Thoracic aorta (tissue), 2 donors: ENCODE measurements at places on chromosomes 5 and 9.

GRCh38 chr9:33661176-33661575, 134.2 kb upstream of the PRSS3 start:
- H3K4me1 ChIP-seq = no peaks in the 10 kb centered on the region
- no peak overlapping the region for H3K27ac ChIP-seq
- H3K36me3 ChIP-seq = no peaks in the 10 kb centered on the region
- no peak for DNase-seq
- no peaks in the 10 kb centered on the region for H3K27me3 ChIP-seq
- H3K4me3 ChIP-seq = no peak overlapping the region

GRCh38 chr5:15013654-15014463, 142.3 kb upstream of the ANKH start:
- no peak overlapping the region for H3K27ac ChIP-seq
- H3K4me3 ChIP-seq = no peak overlapping the region
- no peaks in the 10 kb centered on the region for H3K36me3 ChIP-seq
- H3K4me1 ChIP-seq = peaks cover 15% of the 10 kb centered on the region

DNA sequence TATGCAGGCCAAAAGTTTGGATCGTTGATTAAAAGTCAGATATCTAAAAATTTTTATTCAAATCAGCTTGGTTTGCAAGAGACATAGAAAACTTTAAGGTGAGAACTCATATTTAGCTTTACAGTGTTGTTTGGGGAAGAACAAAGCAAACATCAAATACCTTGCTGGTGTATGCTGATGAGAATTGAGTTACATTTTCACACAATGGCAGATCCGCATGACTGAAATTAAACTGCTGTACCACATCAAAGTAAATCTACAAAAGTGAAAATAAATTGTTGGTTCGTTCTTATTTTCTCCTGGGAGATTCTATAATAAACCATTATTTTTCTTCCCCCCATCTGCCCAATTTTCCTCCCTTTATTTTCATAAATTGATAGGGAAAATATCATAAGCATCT, 198.2 kb upstream of the PCSK5 start:
- no peak overlapping the region for H3K4me3 ChIP-seq
- no peaks in the 10 kb centered on the region for H3K4me1 ChIP-seq
- DNase-seq = no peak
- H3K27ac ChIP-seq = no peak overlapping the region
- H3K36me3 ChIP-seq = no peaks in the 10 kb centered on the region
- no peaks in the 10 kb centered on the region for H3K27me3 ChIP-seq

GRCh38 chr5:171724468-171725204, 61.0 kb upstream of the SMIM23 start:
- H3K36me3 ChIP-seq = no peaks in the 10 kb centered on the region
- H3K4me1 ChIP-seq = no peaks in the 10 kb centered on the region
- no peak for DNase-seq
- H3K27me3 ChIP-seq = no peaks in the 10 kb centered on the region
- no peak overlapping the region for H3K4me3 ChIP-seq

GRCh38 chr9:23123048-23123632, 676.5 kb downstream of the DMRTA1 start:
- H3K27me3 ChIP-seq = no peaks in the 10 kb centered on the region
- no peaks in the 10 kb centered on the region for H3K4me1 ChIP-seq
- no peak for DNase-seq
- no peaks in the 10 kb centered on the region for H3K36me3 ChIP-seq
- H3K27ac ChIP-seq = no peak overlapping the region
- H3K4me3 ChIP-seq = no peak overlapping the region

GRCh38 chr5:130116462-130116861, 212.2 kb downstream of the CHSY3 start:
- H3K27ac ChIP-seq = no peak overlapping the region
- H3K4me3 ChIP-seq = no peak overlapping the region
- H3K27me3 ChIP-seq = no peaks in the 10 kb centered on the region
- no peaks in the 10 kb centered on the region for H3K4me1 ChIP-seq
- DNase-seq = no peak
- no peaks in the 10 kb centered on the region for H3K36me3 ChIP-seq

DNA sequence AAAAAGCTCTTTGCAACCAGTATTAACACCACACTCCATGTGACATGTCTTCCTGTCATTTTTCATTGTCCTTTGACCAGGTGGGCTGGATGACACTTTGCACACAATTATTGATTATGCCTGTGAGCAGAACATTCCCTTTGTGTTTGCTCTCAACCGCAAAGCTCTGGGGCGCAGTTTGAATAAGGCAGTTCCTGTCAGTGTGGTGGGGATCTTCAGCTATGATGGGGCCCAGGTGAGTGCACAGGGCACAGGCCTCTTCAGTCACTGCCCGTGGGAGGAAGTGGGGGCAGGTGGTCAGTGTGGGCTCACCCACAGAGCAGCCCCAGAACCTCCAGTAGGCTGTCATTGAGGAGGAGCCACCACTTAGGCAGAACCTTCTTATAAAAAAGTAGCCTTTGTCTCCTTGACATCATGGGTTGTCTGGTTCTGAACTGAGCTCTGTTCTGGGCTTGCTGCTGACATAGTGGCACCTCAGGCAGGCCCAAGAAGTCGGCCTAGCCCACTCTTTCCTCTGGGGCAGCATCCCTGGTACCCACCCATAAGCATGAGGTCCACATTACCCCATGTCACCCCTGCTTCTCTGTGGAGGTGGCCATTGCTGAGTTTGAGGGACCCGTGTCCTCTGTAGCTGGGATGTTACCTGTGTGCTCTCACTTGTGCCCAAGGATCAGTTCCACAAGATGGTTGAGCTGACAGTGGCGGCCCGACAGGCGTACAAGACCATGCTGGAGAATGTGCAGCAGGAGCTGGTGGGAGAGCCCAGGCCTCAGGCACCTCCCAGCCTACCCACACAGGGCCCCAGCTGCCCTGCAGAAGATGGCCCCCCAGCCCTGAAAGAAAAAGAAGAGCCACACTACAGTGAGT, 39.3 kb downstream of the SECISBP2 start:
- no peak overlapping the region for H3K4me3 ChIP-seq
- peaks cover 74% of the 10 kb centered on the region for H3K36me3 ChIP-seq
- DNase-seq = no peak
- no peaks in the 10 kb centered on the region for H3K4me1 ChIP-seq
- no peak overlapping the region for H3K27ac ChIP-seq

- no peak for DNase-seq
- H3K36me3 ChIP-seq = no peaks in the 10 kb centered on the region
- H3K27ac ChIP-seq = no peak overlapping the region
- H3K4me1 ChIP-seq = peaks cover 12% of the 10 kb centered on the region
- H3K27me3 ChIP-seq = no peaks in the 10 kb centered on the region
- no peak overlapping the region for H3K4me3 ChIP-seq
Observed at GRCh38 chr5:6495433-6496206, 47.0 kb downstream of the UBE2QL1 start.

GRCh38 chr9:79279356-79279755, 292.4 kb upstream of the TLE4 start:
- DNase-seq = no peak
- no peak overlapping the region for H3K27ac ChIP-seq
- H3K4me3 ChIP-seq = no peak overlapping the region
- H3K36me3 ChIP-seq = no peaks in the 10 kb centered on the region

- DNase-seq = no peak
- H3K27me3 ChIP-seq = no peaks in the 10 kb centered on the region
- H3K36me3 ChIP-seq = no peaks in the 10 kb centered on the region
- H3K27ac ChIP-seq = no peak overlapping the region
- H3K4me1 ChIP-seq = no peaks in the 10 kb centered on the region
Observed at GRCh38 chr5:59287884-59288283, 605.6 kb downstream of the PDE4D start.
